Natural killer cell (primary cell): ENCODE measurements at places on chromosomes 16 and 17. TPM values are rescaled to one million over a fixed set of nuclear protein-coding genes. Genes with fewer than 3 reads are reported as not detected.

- no peak for DNase-seq
Measured at GRCh38 chr16:6091021-6091420, 993.4 kb upstream of the EEF2KMT start.

- no peak for DNase-seq
Measured at GRCh38 chr17:74986206-74986576, 1.2 kb upstream of the CDR2L start.

Gene KRT28
- not detected for total RNA-seq

Gene PPY
- not detected for total RNA-seq

Gene SLC26A11
- total RNA-seq: 33.9 TPM
